ENCODE measurements at places on chromosomes 13 and 19.

DNA sequence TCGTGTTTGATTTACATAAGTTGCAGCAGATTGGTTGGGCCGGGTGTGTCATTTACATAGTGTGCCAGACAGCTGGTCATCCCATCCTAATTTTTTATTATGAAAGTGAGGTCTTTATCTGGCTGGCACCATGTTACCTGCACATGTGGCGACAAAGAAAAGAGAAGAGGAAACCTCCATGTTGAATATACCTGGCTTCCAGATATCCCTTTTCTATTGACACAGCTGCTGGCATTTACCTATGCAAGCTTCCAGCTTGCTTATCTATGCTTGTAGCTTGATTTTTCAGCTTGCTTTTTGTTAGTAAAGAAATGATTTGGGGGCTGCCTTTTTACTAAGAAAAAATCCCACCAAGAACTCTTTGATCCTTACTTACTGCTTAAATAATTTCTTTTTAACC, 681.3 kb upstream of the SLITRK1 start:
- no peak for DNase-seq

DNA sequence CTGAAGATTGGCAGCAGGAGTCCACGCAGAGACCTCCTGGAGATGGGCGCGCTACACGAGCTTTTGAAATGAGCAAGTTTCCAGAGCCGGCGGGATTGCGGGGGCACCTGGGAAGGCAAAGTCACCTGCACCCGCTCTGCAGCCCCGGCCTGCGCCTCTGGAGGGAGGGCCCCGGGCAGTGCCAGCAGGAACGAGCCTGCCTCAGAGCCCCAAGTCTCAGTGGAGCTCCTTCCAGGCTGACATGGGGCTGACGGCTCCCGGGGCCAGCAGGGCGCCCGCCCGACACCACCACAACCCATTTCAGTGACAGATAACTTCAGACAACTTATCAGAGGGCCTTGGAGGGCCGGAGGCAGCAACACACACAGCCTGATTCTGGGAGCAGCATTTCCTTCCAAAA, 45.0 kb downstream of the RASA3 start:
- no peak for DNase-seq

DNA sequence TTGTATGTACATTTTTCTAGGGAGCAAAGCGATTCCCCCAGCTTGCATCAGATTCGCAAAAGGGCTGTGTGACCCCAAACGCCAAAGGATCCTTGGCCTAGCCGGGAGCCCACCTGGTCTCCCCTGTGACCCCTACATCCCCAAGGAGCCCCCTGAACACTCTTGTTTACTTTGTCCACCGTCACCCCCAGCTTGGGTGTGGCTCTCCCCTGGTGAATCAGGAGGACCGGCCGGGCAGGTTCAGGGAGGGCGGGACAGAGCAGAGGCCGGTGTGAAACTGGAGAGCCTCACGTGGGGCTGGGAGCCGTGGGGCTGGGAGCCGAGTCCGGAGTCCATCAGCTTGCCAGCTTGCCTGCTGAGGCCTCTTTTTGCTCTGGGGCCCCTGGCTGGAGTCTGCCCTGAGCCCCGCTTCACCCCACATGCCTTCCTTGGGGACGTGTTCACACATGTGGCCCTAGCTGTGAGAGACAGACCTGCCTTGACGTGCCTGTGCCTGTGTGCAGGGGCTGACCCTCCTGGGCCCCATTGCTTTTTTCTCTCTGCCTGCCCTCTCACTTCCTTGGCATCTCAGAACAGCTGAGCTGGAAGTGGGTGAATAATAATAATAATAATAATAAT, 2.0 kb downstream of the ITPKC start:
- DNase-seq = peak; percentile 49

- no peak for DNase-seq
These were observed 66.7 kb downstream of the SLITRK1 start for GRCh38 chr13:83815598-83815997.

DNA sequence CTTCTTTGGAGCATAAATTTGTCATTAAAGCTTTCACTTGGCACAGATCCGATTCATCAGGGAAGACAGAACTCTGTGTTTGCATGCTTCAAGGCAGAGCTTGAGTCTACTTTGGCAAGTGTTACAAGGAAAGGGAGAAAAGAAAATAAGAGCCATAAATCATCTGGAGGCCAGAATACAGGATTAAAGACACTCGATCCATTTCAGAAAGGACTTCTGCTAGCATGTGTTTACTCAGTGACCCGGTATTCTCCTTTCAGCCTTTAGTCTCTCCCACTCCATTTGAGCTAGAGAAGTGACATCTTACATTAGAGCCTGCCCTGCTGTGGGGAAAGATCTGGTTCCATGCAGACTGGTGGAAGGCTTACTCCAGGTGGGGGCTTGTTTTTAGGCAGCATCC, 306.4 kb downstream of the KLF5 start:
- no peak for DNase-seq

GRCh38 chr19:472005-472858, 11.4 kb upstream of the SHC2 start:
- peak; percentile 16 for DNase-seq

DNA sequence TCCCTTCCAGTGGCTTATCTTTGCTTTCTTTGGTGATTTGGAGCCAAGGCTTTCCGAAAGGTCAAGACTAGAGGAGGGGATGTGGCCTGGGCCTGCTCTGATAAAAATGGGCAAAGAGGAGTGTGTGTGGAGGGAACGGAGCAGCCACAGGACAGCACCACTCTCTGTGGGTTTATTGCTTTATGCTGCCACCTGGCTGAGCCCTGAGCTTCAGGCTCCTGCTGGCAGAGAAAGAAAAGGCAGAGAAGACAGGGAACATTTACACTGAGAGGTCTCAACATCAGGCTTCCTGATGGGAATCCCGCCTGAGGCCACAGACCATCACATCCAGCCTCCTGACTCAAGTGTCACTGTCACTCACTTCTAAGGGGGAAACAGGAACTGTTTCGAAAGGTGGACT, 9.2 kb upstream of the GSX1 start:
- DNase-seq = peak; percentile 13

DNA sequence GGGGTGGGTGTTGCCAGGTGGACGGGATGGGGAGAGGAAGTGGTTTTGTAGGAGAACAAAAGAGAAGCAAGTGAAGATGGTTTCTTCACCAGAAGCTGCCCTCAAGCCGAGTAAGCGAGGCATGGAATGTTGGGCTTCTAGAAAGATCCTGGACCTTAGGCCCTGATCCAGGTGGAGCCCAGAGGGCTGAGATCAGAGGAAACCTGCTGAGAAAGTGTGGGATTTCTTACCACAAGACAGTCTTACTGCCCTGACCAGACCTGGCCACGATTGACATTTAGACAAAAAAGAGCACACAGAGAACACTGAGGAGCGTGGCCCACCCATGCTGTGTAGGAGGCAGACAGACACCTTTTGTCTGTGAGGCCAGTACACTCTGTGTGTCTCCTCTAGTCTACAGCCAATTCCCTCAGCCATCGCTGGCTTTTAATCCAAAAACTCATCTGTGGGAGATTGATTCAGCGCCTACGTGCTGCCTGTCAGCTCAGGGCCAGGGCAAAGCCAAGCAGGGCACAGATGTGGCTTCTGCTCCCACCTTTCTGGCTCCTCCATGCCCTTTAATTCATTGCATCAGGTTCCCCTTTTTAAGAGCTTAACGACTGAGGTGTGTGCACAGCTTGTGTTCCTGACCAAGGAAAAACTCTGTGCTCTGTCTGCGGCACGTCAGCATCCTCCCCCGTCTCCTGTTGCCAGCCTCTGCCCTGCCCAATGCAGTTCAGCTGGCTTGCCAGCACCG, 123.3 kb downstream of the AKAP11 start:
- DNase-seq = no peak

DNA sequence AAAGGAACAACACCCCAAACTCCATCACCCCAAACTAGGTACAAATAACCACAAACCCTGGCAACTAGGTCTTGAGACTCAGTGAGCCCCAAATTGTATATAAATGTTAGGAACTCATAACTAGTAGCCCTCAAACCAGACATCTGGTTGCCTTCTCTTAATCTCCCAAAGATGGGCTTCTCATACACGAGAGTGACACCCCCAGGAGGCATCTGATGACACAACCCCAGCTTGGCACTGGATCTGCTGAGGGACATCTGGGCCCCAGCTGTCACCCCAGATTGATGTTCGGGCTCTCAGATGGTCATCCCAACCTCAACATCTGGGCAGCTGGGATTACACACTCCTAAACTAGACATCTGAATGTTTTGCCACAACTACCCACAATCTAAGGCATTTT, 14.8 kb downstream of the RABAC1 start:
- DNase-seq = no peak

- DNase-seq = no peak
These were observed 21.3 kb downstream of the MBD3L2B start for GRCh38 chr19:6999933-7000332.

- DNase-seq = peak; percentile 62
These were observed 11.9 kb upstream of the ZNF675 start for GRCh38 chr19:23698711-23699520.

DNA sequence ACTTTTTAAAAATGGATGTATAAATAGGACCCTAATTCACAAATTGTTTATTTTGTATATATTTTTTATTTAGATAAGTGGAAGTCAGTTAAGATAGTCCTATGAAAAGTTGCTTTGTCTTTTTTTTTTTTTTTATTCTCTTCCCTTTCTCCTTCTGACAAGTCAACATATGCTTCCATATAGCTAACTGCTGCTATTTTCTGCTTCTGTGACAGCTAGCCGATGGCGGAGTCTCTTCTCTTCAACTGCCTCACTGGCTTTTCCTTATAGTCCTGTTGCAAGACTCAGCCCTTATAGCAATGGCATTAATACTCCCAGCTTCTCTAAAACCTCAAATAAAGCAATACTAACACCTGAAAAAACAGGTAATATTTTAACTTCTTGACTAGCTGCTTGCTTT, 45.3 kb downstream of the SLAIN1 start:
- DNase-seq = no peak

DNA sequence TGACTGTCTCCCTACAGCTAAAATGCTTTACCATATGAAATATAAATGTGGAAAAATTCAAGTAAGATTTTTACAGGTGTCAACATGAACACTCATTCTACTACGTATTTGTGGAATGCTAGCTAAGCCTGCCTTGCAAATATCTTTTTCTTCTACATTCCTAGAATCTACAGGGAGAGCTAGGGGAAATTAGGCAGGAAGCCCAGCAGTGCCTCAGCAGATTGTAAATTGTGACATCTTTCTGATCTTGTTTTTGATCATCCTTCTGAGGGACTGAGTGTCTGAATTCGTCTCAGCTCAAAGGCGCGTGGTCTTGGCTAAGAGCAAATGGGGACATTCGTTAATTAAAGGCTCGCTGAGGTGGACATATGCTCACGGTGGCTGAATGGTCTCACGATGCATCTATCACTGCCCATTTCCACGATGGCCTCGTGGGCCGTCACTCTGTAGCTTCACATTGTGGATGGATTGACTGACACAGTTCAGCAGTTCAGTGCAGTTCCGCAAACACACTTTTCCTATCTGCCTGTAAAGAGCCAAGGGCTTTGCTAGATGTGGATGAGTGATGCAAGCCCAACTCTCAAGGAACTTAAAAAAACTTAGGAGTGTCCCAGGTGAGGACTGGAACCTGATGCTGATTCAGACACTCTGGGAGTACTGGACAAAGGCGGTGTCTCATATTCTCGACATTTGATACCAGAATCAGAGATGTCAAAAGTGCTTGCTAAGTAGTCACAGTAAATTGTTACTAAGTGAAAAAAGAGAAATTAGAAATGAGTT, 562.5 kb downstream of the EFNB2 start:
- DNase-seq = no peak

- DNase-seq = no peak
These were observed 24.4 kb upstream of the URAD start for GRCh38 chr13:28012896-28013295.

- peak; percentile 56 for DNase-seq
These were observed 14.6 kb downstream of the KBTBD7 start for GRCh38 chr13:41179593-41180250.

All from HFFc6 (cell line).